ENCODE measurements at places on chromosomes 4 and X.

DNA sequence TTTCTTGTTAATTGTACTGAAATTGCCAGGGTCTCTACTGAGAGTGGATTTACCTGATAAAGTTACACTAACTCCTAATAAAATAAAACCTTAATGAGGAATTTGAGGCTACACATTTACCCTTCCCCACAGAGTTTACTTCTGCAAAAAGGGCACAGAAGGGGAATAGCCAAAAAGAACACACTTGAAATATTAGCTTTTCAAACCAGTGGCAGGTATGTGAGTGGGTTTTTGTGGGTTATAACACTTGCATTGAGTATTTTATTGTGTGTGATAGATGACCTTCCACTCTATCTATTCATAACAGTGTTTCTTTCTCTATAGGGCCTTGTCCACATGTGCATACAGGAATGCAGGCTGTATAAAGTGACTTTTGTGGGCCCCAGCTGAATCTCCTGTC lies 5.0 kb upstream of the GPR174 start:
- no peak for DNase-seq

GRCh38 chr4:21032089-21032645 lies 331.9 kb downstream of the PACRGL start:
- DNase-seq = peak; percentile 24

DNA sequence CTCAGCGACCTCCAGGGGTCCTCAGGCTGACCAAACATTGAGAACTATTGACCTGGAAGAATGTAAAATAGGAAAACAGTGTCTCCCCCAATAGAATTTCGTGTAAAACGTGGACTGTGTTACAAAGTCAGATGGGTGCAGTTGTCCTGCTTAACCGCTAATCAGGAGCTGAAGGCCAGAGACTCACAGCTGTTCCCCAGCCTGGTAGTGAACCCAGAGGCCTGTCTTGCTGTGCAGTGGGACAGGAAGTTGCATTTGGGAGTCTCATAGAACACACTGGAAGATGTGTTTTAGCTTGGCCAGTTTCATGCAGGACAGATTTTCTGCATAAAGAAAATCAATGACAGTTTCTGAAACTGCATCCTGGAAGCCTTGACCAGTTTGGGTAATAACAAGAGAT lies 151.5 kb downstream of the PTTG2 start:
- no peak for DNase-seq

- DNase-seq = peak; percentile 5
Measured at GRCh38 chr4:167868163-167868562, 224.2 kb upstream of the ANXA10 start.

DNA sequence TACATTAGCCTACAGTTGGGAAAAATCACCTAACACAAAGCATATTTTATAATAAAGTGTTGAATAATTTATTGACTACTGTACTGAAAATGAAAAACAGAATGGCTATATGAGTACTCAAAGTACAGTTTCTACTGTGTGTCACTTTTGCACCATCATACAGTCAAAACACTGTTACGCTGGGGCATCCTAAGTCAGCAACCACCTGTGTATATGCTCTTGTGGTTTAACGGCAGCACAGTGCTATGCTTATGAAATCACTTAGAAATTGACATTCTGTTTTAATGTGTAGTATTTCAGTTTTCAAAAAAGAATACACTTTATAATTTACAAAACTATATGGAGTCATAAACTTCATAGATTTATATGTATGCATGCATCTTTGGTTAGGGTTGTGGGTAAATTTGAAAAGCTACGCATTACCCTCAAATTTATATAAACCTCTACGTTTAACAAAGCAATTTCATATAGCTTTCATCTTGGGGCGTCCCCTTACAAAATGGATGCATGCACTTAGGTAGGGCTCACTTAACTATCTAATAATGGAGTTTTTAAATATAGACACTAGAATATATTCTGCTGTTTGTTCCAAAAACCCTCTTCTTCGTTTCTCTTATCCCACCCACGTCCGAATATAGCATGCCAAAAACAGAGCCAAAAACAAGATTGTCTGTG lies 690 bp upstream of the NEIL3 start:
- DNase-seq = no peak

DNA sequence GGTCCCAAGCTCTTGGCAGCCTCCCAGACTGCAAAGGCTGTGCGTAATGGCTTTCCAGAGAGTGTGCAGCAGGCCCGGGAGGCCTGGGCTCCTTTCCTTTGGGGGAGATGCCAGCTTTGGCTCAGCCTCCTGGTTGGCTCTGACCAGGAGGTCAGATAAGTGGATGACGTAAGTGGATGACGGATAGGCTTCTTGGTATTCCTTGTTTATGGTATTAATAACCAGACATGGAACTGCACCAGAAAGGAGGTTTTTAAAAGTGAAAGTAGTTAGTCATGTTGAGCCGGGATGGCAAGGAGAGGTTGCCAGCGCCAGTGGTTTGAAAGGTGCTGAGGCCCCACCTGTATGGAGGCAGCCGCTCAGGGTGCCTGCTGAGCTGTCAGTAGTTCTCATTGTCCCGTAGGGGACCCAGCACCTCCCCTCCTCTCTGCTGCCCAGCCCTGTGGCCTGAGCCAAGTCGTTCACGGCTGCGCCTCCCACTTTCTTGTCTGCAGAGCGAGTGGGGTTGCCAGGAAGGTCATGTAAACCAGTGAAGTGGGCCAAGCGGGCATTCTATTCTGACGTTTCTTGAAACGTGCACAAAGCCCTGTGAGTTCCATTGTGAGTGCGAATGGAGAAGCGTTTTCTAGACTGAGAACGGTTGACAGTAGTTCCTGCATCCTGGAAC lies 28.7 kb upstream of the STOX2 start:
- peak; percentile 72 for DNase-seq

DNA sequence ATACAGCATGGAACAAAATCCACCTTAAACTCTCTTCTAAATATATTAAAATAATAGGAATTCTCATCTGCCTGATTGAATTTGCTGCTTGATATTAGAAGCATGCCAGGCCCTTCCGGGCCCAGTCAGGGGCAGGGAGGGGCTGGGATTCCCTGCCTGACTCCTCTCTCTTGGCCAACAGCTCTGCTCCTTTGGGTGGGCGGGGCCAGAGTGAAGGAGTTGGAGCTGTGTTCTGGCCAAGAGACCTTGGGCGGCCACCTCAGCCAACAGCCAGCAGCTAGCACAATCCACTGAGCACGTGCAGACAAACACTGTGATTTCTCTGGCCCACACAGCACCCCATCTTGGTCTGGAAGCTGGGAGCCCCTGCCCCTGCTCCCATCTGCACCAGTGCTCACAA lies 140.3 kb downstream of the PJA1 start:
- DNase-seq = no peak

DNA sequence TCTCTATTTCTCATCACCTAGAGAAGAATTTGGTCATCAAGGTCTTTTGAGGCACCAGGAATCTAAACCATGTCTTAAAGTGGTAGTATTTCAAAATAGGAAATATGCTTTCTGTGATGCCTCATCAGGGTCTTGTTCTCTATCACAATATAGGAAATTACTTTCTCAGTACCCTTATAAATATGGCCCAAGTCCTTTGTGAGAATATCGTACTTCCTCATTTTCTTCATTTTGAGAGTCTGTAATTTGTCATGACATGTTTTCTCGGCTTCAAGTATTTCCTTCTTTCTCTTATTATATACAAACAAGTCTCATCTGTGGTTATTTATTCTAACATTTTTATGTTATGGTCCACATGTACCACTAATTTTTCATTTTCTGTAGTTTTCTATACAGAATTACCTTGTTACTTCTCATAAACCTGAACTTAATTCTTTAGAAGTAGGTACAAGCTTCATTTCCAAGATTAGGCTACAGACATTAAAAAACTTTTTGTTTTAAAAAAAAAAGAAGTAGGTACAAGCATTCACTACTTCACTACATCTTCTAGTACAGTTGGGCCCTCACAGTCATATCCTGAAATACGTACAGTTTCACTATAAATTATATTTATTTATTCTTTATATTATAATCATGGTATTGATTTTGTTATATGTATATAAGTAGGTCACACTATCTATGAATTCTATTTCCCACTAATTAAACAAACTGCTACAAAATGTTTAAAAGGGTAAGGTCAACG lies 54.4 kb downstream of the KLHL13 start:
- DNase-seq = no peak

All from HT1080 (cell line).